ENCODE measurements at places on chromosomes 11 and 22. TPM values are rescaled to one million over a fixed set of nuclear protein-coding genes. Genes with fewer than 3 reads are reported as not detected.

TUBA8 gene
- total RNA-seq = 21.1 TPM

POLD4 gene
- 110 TPM for total RNA-seq

TSPAN18 gene
- 0.96 TPM for total RNA-seq

OR10AG1 gene
- total RNA-seq = not detected

CDC42BPG gene
- 0.36 TPM for total RNA-seq

SCN4B gene
- not detected for total RNA-seq

RASL10A gene
- 0.32 TPM for total RNA-seq

THY1 gene
- 2.4 TPM for total RNA-seq

SPA17 gene
- 2.9 TPM for total RNA-seq

CATSPER1 gene
- total RNA-seq = not detected

MFRP gene
- total RNA-seq = not detected

OR4D11 gene
- total RNA-seq = not detected

BRSK2 gene
- total RNA-seq = 0.24 TPM

TP53I11 gene
- 0.21 TPM for total RNA-seq

TTC36 gene
- total RNA-seq = 0.27 TPM

UBE4A gene
- total RNA-seq = 31.1 TPM

RASGRP2 gene
- 9.0 TPM for total RNA-seq

PGA3 gene
- total RNA-seq = not detected

C11orf42 gene
- not detected for total RNA-seq

PYGM gene
- 0.35 TPM for total RNA-seq

MS4A1 gene
- 482 TPM for total RNA-seq

SLCO2B1 gene
- total RNA-seq = 1.1 TPM

PLAAT4 gene
- total RNA-seq = 9.9 TPM

CCDC89 gene
- not detected for total RNA-seq

OR8D1 gene
- total RNA-seq = not detected

BEST1 gene
- total RNA-seq = 0.13 TPM

TRIM64 gene
- total RNA-seq = not detected

TMEM132A gene
- 25.0 TPM for total RNA-seq

PARVG gene
- 95.7 TPM for total RNA-seq

HEPN1 gene
- not detected for total RNA-seq

OR52I2 gene
- not detected for total RNA-seq

ST13 gene
- 183 TPM for total RNA-seq

CRYBB2 gene
- not detected for total RNA-seq

TRIM21 gene
- total RNA-seq = 26.3 TPM
